ENCODE measurements at places on chromosomes 6 and 20.

DNA sequence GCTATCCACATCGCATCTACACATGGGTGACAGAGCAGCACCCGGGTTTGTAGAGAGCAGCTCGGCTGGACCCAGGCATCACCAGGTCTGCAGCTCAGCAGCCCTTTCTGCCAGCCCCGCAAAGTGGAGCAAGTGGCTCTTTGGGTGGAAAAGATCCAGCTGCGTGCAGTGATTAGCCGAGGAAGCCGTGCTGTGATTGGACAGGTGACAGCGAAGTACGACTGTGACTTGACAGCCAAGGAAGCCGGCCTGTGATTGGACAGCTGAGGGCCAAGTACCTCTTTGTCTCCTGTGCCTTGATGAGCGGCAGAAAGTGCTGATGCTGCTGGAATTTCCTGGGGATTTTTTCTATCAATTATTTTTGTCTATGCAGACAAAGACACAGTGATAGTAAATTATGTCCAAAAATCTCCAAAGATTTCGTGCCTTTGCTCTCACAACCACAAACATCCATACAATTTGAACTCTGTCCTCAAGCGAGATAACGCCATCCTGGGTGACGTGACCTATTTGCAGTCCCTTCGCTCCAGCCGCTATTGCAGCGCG lies 62.3 kb upstream of the GPR31 start:
- no peak for DNase-seq

DNA sequence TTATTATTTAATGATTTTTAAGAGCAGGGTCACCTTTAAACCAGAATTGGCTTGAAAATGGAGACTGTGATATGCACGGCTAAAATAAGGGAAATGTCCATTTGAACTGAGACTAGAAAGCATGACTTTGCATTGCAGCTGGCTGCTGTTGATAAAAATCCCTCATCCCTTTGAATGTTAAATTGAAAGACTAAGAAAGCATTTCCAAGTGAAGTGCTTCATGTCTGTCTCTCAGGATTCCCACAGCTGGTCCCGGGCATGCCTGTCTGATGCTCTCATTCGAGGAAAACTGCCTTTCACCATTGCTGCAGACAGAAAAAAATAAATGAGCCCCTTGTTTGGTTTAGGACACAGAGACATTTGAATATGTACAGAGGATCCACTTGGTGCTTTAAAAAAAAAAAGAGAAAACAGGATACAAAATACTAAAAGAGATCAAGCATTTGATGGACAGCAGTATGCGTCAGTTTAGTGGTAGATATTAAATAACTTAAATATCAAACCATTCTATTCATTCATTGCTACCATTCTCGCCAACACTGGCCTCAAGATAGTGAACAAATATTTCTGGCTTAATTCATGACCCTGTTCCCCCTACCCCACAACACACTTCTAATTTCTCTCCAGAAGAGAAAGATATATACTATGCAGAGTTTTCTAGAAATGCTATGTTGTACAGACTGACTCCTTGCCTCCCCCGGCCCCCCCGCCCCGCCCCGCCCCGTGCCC lies 55.0 kb downstream of the TBC1D7 start:
- DNase-seq = peak; percentile 27

- DNase-seq = peak; percentile 69
Observed at GRCh38 chr6:116290799-116291198, 11.1 kb upstream of the TSPYL1 start.

GRCh38 chr6:128057541-128057940 lies 156.7 kb upstream of the THEMIS start:
- DNase-seq = peak; percentile 13

GRCh38 chr6:44219053-44219814 lies 2.5 kb downstream of the MYMX start:
- peak; percentile 27 for DNase-seq

- no peak for DNase-seq
Observed at GRCh38 chr6:16404456-16404855, 166.1 kb downstream of the GMPR start.

GRCh38 chr6:81834141-81834681 lies 81.7 kb upstream of the TENT5A start:
- DNase-seq = peak; percentile 92

- peak; percentile 16 for DNase-seq
Observed at GRCh38 chr6:165616116-165616515, 46.9 kb downstream of the PDE10A start.

DNA sequence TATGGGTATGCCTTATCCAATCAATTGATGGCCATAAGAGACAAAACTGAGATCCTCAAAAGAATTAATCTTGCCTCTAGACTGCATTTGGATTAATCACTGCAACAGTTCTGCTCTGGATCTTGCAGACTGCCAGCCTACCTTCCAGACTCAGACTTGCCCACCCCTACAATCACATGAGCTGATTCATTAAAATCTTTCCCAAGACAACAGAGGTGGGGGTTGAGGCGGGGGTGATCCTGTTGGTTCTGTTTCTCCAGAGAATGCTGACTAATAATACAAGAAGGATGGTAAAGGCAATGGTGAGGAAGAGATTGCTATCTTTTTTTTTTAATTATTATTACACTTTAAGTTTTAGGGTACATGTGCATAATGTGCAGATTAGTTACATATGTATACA lies 43.7 kb upstream of the MEI4 start:
- no peak for DNase-seq

GRCh38 chr20:61193164-61193563 lies 58.9 kb upstream of the CDH4 start:
- no peak for DNase-seq

GRCh38 chr6:132499757-132500156 lies 13.2 kb downstream of the STX7 start:
- DNase-seq = no peak

DNA sequence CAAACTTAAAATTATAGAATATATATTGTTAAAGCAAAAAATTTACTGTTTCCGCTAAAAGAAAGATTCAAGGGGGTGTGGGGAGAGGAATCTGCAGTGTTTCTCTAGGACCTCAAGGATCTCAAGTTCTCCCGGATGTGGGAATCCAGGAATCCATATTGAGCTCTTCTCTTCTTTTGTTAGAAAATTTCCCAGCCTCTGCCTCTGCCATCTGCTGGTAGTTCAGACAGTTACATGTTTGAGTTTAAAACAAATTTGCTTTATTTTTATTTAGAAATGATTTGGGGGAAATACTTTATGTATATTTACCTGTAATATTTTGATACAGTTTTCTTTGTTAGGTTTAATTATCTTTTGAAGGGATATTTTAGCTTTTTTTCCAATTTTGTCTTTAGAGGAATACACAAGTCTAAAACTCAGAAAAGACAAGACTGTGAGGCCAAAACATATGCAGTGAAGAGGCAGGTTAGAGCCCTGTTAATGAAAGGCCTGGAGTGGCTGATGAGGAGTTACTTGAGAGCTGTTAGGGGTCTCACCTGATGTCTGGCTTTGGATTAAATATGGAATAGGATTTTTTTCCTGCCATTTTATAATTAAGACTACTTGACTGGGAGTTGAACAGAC lies 268.8 kb downstream of the ARID1B start:
- peak; percentile 81 for DNase-seq

- peak; percentile 72 for DNase-seq
Observed at GRCh38 chr6:45532721-45533210, 155.0 kb upstream of the SUPT3H start.

- DNase-seq = peak; percentile 7
Observed at GRCh38 chr6:16045238-16045637, 83.6 kb upstream of the MYLIP start.

DNA sequence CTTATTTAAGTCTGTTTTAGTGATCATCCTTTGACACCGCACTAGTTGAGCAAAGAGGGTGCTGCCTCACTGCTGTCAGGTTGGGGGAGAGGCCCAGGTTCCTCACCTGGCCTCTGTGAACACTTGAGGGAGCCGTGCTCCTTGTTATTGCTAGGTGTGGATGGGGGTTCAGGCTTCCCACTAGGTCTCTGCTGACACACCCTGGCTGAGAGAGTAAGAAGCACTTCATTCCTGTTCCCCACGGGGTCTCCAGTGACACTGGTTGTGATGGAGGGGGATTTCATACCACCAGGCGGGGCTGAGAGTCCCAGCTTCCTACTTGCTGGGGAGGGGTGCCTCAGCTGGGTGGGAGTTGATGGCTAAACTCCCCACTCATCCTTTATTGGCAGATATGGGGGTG lies 11.1 kb upstream of the NOTCH4 start:
- DNase-seq = no peak

DNA sequence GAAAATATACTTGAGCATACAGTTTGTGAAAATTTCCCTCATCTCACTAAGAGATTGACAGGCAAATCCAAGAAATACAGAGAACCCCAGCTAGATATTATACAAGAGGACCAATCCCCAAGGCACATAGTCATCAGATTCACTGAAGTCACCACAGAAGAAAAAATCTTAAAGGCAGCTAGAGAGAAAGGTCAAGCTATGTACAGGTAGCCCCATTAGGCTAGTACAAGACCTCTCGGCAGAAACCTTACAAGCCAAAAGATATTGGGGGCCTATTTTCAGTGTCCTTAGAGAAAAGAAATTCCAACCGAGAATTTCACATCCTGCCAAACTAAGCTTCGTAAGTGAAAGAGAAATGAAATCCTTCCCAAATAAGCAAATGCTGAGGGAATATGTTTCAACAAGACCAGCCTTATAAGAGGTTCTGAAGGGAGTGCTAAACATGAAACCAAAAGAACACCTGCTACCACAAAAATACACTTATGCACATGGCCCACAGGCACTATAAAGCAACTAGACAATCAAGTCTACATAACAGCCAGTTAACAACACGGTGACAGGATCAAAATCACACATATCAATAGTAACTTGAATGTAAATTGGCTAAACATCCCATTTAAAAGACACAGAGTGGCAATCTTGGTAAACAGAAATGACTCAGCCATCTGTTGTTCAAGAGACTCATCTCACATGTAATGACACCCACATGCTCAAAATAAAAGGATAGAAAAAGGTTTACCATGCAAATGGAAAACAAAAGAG lies 96.3 kb downstream of the FHL5 start:
- DNase-seq = no peak

- no peak for DNase-seq
Observed at GRCh38 chr20:45997187-45997586, 11.5 kb upstream of the MMP9 start.

- no peak for DNase-seq
Observed at GRCh38 chr6:26206868-26207801, 119.9 kb downstream of the HFE start.

DNA sequence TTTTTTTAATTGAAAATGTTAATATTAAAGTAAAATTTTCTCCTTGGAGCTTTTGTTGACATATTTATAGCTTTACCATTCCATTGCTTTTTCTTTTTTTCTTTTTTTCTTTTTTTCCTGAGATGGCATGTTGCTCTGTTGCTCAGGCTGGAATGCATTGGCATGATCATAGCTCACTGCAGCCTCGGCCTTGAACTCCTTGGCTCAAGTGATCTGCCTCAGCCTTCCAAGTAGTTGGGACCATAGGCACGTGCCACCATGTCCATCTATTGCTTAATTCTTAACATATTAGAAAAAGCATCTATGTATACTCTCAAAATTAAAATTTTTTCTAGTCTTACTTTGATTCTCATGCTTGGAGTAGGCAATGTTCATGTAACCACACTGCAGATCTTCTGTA lies 43.0 kb downstream of the RALGAPB start:
- DNase-seq = peak; percentile 50

DNA sequence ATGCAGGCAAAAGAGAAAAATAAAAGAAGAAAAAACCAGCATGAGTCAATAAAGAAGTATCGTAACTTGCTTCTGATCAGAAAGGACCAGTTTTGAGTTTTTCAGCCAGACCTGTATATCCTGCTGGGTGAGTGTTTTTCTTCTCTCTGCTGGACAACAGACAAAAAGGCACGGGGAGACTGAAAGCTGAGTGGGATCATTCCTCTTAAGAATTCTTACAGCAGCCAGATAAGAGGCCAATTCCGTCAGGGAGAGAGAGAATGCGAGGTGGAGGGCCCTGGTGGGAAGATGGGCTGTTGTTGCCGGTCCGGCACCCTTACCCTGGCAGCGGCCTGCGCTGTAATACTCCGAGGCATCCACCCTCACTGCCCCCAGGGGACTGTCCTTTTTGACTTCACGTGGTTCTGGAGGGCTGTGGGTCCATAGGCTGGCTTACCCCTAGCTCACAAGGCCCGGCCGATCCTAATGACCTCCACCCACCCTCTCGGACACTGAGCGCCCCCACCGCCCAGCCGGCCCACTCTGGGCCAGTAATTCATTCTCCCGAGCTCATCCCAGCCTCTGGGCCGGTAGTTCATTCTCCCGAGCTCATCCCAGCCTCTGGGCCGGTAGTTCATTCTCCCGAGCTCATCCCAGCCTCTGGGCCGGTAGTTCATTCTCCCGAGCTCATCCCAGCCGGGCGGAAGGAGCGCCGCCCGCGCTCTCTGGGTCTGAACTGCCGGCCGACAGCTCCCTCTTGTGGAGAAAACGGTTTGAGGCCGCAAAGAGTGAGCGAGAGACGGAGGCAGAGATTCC lies 118.3 kb upstream of the SIRPA start:
- peak; percentile 88 for DNase-seq

GRCh38 chr6:138572167-138572875 lies 73.0 kb upstream of the NHSL1 start:
- peak; percentile 73 for DNase-seq

DNA sequence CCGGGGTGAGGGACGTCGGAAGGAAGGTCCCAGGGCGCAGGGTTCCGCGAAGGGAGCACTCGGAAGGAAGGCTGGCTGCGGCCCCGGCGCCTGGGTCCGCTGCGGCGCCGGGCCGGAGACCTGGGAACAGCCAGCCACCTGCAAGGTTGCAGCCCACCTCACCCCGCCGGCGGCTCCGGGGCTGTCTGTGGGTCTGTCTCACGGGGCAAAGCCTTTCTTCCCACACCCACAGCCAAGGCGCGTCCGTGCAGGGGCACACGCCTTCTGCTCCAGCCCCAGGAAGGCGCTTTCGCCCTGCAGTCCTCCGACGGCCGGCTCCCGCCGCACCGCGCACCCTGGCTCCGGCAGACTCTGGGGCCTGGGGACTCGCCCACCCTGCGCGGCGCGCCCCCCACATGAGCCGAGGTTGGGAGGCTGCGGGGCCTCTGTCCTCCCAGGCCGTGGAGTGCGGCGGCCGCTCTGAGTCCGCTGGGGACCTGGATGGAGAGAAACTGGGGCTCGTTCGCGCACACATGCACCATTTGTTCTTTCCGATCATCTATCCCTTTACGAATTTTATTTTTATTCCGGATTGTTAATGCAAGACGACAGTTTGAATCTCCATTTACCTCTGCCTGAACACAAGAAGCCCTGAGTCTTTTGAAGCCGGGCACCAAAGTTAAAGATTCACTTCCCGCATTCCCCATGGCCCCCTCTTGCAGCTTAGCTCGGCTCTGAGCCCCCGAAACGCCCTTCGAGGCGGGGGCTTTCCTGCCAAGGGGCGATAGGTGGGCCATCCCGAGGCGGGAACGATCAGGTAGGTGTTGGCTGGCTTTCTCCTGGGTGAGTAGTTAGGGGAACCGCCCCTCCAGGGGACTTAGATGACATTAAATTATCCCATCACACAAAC lies 4.5 kb upstream of the FOXC1 start:
- DNase-seq = no peak

DNA sequence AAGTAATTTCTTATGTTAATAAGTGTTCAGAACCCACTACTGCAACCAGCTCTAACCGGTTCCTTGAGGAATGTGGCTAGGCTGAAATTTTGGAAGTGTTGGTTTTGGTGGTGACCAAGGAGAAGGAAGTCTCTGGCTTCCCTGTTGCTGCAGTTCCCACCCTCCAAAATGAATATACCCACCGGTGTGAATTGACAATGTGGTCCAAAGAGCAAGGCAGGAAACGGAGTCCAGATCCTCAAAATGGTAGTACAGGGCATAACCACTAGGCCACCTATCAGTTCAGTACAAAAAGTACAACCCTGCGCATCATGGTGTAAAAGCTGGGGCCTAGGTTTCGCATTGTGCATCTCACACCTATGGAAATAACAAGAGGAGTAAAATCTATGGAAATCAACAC lies 2.8 kb downstream of the ADNP start:
- no peak for DNase-seq

- DNase-seq = no peak
Observed at GRCh38 chr6:119360262-119360915, 10.8 kb upstream of the MAN1A1 start.
